ENCODE measurements at places on chromosomes 6 and 20. TPM values are rescaled to one million over a fixed set of nuclear protein-coding genes. Genes with fewer than 3 reads are reported as not detected.

The RBL1 gene
- total RNA-seq, result 25.0 TPM

The CASS4 gene
- total RNA-seq, result 0.31 TPM

The GMPR gene
- 0.63 TPM for total RNA-seq

The KCNB1 gene
- total RNA-seq, result 14.4 TPM

The PPP1R11 gene
- 25.4 TPM for total RNA-seq

The GSTA3 gene
- total RNA-seq, result not detected

The GABRR1 gene
- not detected for total RNA-seq

All from parietal lobe (tissue), 2 donors.